ENCODE measurements at places on chromosomes 3 and 15.

- DNase-seq = no peak
These were observed 154.2 kb upstream of the LRIG1 start for GRCh38 chr3:66655044-66655443.

DNA sequence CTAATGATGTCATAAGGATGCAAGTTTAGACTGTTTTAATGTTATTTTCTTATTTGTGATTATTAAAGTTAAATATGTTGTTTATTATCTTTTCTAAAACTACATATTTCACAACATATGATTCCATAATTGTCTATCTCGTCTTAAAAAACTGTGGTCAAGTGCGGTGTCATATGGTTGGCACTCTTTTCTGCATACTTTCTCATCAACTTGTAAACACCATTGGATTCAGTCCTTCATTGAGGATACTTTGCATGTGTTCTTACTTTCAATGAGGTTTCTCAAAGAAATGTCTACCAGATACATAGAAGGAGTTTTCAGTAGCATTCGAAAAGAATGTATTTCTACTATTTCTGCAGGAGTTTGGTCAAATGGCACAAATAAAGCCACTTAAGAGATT is 22.0 kb upstream of the ALPK3 start:
- no peak for DNase-seq

DNA sequence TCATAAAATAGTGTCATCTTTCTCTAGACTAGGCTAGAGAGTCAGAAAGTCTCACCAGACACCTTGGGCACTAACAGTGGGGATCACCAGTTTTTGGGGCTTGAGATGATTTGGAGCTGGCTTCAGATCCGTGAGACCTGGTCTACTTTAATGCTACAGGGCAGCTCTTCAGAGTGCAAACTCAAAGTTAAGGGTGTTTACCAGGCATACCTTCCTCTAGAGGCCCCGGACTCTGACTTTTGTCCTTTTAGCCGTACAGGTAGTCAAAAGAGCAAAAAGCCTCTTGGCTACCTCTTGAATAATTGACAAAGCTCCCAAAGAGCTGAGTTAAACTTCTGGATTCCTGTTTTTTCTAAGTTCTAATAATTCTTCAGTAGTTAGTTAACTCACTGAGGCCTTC is 41.4 kb upstream of the CCR4 start:
- no peak for DNase-seq

GRCh38 chr15:48989170-48989569 is 25.5 kb upstream of the SHC4 start:
- no peak for DNase-seq

GRCh38 chr15:29087521-29088285 is 181.9 kb downstream of the NSMCE3 start:
- DNase-seq = no peak

- DNase-seq = no peak
These were observed 211.8 kb upstream of the RGMA start for GRCh38 chr15:93300796-93301195.

DNA sequence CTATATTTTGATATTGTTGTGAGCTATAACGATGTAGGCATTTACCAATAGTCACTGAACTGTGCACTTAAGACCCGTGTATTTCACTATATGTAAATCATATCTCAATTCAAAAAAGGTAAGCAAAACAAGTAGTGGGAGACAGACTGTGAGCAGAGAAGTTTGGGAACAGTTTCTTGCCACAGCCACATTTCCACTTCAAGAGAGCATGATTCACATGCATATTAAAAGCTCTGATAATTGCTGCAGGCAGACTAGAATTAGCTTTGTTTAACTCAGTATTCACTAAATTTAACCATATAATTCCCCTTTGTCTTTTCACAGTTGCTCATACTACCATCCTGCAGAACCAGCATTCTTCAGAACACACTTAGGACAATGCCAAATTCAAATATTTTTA is 168.4 kb upstream of the ZNF385D start:
- DNase-seq = no peak

DNA sequence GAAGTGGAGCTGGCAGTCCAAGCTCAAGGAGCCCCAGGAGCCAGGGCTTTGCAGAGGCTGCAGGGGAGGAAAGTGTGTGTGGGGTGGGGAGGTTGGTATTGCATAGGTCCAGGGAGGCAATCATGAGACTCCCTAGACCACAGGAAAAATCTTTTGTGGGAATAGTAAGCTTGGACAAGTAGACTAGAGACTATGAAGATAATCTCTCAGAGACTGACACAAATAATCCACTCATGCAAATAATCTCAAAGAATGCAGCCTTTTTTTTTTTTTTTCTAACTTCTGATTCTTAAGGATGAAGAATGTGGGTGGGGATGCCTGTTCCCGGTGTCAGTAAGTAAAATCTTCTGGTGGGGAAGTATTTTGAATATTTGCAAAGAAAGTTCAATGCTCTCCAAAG is 113.7 kb downstream of the GREM1 start:
- no peak for DNase-seq

DNA sequence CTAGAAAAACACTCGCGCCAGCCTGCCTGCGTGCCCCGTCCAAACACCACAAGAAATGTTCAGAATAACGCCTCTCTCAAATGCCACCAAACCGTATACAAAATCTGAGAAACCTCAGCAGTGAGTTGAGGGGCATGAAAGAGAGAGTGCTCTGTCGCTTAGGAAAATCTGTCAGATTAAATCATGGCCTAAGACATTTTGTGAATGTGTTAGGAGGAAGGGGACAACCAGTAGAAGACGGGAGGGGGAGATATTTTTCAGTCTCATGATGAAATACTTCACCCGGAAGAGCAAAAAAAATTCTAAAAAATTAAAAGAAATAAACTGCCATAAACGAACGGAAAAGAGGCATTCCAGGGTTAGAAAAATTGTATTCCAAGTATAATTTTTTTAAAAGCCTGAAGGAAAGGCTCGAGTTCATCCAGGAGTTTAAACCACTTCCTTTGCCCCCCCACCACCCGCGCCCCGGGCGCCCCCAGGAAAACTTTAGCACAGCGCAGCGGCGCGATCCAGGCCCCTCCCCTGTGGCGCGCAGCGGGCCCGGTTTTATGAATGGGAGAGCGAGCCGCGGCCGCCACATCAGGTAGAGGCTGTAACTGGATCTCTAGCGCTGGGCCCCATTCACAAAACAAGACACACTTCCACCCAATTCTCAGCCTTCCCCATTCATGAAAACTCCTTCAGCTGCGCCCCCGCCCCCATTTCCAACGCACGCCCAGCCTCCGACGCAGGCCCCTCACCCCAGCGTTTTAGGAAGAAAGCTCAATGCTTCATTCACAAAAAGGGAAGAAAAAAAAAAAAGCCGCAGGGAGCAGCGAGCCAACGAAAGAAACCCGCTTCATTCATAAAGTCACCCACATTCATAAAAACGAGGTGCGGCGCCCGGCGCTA is 1.4 kb downstream of the ETV5 start:
- DNase-seq = peak; percentile 76

DNA sequence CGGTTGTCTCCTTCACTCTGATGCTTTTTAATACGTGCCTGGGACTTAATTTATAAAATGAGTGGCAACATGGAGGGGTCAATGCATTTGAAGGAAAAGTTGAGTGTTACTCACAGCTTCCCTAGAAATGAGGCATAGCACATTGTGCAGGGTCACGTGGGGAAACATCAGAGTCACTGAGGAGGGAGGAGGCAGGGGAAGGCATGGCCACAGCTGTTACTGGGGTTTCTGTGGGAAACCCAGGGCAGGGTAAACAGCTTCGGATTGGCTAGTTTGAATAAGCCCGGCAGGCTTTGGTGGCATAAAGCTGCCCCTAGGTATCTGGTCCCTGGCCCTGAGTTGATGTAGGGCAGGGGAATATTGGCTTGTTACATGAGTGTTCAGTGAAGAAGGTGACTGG is 98.9 kb upstream of the ST8SIA2 start:
- peak; percentile 24 for DNase-seq

DNA sequence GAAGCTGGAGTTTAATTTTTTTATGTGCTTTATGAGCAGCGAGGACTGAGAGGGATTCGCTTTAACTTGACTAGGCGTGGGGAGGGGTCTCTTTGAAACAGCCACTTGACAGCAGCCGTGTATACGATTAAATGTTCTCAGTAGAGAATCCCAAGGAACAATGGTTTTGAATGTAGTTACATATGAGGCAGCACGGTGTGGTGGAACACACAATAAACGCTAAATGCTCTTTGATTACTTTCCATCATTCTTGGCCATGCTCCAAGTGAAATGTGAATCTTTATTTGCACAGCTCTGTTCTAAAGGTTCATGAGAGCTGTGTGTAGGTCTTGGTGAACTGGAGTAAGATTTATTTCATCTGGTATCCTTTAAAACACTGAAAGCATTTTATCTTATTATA is 251.4 kb upstream of the TGFBR2 start:
- DNase-seq = no peak

DNA sequence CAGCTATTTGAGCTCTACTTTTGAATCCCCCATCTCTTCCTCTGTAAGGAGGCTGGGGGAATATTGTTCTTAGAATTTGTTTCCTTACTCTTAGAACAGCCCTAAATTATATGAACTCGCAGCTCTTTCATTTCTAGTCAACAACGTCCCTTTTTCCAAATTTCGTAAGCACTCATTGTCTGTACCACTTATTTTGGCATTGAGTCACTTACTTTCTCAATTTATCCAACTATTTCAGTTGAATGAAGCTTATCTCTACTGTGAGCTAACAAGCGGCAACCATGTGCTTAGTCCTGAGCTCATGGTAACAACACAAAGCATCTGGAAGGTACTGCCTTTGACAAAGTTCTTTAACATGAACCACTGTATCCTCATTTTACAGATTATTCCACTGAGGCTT is 191.1 kb downstream of the GREM1 start:
- no peak for DNase-seq

DNA sequence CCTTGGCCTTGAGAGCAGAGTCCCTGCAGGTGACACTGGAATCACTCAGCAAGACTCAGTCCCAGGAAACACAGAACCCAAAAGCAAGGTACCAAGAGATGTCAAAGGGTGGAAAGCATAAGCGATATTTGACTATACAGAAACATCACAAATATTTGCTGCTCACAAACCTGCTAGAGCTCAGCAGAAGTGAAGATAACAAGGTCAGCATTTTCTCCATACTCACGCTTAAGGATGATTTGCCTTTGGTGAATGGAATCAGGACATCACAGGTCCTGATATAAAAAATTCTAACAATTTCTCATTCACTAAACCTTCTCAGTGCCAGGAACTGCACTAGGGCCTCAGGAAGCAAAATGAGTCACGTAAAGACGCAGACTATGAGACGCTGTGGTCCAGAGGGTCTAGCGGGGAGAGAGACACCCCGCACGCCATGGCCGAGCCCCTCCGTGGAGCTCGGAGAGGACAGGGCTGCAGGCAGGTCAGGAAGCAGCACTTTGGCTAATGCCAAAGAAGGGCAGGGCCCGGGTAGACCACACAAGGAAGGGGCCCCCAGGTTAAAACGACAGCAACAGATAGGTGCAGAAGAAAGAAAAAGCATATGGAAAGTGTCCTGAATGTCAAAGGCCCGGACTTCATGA is 10.7 kb downstream of the PCSK6 start:
- DNase-seq = no peak
